ENCODE measurements at places on chromosomes 5 and 9.

DNA sequence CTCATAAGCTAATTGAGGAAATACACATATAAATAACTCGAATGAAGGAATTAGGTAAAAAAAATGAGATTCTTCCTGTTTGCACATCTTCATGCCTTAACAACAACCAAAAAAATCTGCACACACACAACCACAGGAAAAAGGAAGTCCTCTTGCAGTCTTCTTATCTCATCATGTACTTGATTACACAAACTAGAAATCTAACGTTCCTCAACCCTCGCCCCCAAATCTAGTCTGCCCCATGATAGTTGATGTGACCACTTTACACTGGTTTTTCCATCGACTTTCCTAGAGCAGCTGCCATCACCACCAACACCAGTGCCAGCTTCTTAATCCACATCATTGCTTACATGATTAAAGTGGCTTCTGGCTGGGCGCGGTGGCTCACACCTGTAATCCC, 31.2 kb upstream of the RNU6ATAC start:
- no peak for DNase-seq

DNA sequence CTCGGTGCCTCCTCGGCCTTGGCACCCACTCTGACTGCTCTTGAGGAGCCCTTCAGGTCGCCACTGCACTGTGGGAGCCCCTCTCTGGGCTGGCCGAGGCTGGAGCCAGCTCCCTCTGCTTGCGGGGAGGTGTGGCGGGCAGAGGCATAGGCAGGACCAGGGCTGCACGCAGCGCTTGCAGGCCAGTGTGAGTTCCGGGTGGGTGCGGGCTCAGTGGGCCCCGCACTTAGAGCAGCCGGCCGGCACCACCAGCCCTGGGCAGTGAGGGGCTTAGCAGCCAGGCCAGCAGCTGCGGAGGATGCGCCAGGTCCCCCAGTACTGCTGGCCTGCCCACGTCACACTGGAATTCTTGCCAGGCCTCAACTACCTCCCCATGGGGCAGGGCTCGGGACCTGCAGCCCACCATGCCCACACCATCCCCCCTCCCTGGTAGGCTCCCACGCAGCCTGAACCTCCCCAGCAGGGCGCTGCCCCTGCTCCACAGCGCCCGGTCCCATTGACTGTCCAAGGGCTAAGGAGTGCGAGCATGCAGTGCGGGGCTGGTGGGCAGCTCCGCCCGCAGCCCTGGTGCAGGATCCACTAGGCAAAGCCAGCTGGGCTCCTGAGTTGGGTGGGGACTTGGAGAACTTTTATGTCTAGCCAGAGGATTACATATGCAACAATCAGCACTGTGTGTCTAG, 602.9 kb upstream of the ST8SIA4 start:
- DNase-seq, result no peak

DNA sequence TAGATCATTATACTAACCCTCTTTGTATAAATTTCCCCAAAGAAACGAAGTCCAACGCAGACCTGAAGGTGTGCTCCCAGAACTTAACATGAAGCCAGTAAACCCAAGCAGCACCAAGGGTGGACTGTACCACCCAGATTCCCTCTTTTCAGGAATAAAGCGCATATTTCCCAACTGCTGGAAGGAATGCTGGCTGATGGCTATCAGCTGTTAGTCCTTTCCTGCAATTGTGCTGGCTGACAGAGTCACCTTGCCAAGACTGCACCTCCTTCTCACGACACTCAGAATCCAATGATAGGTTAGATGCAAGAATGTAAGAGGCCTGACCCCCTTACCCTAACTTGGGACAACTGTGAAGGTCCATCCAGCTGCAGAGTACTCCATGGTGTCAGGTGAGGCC, 93.9 kb downstream of the MAPKAP1 start:
- no peak for DNase-seq

DNA sequence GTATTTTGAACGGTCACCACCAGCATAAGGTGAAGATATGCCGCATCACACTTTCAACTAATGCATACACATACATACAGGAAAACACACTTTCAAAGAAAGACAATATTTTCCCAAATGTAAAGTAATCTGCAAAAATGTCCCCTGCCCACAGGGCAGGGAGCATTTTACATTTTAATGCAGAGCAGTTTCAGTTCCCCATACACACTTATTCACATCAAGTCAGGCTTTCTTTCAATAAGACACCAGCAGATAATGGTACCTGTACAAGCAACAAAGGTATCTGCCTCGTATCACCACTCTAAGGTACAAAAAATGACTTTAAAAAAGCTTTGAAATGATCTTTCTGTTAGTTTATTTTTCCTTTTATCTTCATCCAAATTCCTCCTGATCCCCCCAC, 247.1 kb upstream of the CCNG1 start:
- no peak for DNase-seq

DNA sequence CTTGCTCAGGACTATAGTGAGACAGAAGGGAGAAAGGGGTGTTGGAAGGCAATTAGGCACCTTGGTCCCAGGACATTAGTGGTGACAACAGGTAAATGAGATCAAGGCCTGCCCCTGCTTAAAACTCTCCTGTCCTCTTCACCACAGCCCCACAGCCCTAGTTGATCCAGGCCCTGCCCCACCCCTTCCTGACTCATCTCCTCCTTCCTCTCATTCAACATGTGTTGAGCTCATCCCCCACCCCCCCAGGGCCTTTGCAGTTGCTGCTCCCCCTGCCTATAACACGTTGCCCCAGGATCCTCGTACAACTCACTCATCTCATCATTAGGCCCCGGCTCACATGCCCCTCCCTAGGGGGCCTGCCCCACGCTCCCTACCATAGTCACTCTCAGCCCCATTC, 66.8 kb downstream of the TSPAN17 start:
- DNase-seq, result no peak

GRCh38 chr9:112355427-112355897, 22.0 kb upstream of the PTBP3 start:
- DNase-seq, result no peak

- no peak for DNase-seq
Observed at GRCh38 chr5:73218552-73219171, 45.7 kb downstream of the TMEM174 start.

GRCh38 chr5:12952409-12952808, 992.1 kb downstream of the DNAH5 start:
- DNase-seq, result no peak

DNA sequence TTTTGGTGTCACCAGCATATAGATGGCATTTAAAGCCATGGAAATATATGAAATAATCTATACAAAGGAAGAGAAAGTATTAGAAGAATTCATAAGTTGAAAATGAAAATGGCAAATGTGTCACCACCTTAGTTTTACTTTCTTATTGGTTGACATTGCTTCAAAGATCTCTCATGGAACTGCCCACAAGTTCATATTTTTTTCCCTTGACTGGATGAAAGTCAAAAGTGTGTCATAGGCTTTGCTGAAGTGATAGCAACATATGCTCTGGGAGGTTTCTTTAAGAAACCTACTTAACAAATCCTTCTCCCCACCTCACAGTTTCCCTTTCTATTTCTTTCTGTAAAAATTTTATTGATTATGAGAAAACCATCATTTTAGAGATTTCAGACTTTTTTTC, 127.2 kb downstream of the VPS13A start:
- DNase-seq, result no peak

GRCh38 chr5:173928871-173929574, 40.9 kb downstream of the CPEB4 start:
- no peak for DNase-seq

DNA sequence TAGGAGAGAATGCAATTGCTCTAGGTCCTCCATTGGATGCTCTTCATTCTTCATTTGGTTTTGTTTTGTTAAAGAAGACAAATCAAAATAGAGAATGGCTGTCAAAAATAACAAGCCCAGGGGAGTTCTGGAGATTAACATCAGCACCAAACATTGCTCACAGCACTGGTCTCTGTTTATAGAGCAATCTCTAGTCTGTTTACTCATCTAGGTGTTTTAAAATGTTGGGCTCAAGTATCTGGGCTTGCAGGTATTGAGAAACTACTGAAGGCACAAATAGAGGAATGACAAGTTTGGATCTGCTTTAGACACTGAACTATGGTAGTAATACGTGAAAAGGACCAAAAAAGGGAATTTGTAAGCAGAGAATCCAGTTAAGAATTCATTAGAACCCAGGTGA, 77.0 kb upstream of the TMC1 start:
- no peak for DNase-seq

DNA sequence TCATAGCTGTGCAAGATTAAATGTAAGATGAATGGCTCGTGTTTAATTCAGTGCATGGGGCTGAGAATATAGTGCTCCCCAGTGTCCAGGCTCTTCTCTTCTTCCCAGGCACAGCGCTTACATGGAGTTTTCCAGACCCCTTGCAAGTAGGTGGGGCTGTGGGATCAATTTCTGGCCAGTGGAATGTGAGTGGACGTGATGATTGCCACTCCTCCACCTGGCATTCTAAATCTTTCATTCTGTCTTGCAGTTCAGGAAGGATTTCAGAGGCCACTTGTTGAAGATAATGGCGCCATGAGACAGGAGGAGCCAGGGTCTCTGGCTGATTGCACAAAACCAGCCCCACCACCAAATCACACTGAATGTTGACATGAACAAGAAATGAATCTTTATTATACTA, 7.2 kb upstream of the PIP5K1B start:
- DNase-seq, result no peak

DNA sequence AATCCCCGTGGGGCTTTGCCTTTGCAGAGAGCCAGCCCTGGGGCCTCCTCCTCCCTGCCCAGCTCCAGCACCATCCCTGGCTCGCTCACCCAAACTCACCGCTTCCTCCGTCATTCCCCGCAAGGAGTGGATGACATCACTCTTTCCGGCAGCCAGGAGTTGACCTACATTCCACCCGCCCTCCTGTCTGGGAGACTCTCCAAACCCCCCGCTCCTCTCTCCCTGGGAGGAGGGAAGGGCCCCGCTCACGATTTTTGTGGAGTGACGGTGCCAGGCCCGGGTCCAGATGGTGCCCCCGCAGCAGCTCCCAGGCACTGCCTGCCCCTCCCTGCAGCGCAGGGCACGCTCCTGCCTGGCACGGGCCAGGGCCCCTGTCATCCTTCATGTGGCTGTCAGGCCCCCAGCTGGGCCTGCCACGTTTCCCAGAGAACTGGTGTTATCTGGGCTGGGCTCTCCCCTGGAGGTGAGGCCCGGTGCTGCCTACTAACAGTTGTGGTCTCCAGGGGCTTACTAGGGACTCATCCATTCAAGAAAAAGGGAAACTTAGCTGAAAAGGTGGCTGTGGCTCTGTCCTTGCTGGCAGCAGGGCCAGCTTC, 52.3 kb downstream of the NTNG2 start:
- DNase-seq, result no peak

GRCh38 chr9:6733257-6733656, 24.5 kb upstream of the KDM4C start:
- DNase-seq, result no peak

- DNase-seq, result no peak
Observed at GRCh38 chr5:5537426-5537825, 114.9 kb downstream of the ICE1 start.

GRCh38 chr9:92525306-92525705, 10.5 kb downstream of the ECM2 start:
- DNase-seq, result no peak

GRCh38 chr5:77400645-77401044, 91.5 kb downstream of the WDR41 start:
- no peak for DNase-seq

DNA sequence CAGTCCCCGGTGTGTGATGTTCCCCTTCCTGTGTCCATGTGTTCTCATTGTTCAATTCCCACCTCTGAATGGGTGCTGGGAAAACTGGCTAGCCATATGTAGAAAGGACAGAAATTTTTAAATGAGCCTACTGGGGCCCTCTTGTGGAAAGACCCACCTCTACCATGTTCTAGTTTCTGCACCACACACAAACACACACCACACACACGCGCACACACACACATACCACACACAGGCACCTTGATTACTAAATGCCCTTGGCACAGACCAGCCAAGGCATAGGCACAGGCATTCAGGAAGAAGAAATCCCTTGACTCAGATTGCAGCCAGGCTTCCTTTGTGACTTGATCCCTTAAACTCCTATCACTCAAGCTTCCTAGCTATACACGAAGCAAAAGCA, 60.5 kb downstream of the SIL1 start:
- DNase-seq, result no peak

- DNase-seq, result no peak
Observed at GRCh38 chr5:115542651-115543364, 1.8 kb downstream of the FEM1C start.

DNA sequence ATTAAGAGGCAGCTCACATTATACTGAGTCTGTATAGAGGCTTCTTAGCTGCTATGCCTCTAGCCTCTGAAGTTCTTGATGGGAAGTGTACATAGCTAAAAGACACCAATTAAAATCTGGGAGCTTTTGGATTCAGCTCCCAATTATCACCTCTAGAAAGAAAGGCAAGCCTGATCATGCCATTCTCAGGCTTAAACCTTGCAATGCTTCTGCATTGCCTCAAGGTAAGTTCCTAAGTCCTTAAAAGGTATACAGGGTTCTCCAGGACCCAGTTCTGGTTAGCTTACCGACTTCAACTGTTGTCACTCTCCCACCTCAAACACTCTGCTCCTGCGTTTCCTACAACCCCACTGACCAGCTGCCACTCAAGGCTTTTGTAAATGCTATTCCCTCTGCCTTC, 17.5 kb upstream of the CCL28 start:
- no peak for DNase-seq

DNA sequence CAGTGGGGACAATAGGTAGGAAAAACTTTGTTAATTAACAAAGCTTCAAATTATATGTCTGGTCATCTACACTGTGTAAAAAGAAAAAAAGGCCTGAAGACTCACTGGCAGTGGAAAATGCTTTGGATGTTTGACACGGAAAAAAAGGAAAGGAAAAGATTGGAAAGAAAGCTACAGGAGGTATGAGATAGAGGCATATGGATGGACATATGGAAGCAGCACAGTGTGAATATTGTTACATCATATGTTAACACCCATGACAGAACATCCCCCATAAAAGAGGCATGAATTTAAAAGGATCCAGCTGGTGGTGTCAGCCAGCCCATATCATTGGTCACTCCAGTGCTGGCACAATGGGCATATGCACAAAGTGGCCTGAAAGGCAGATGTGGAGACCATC, 19.0 kb upstream of the ADAMTS19 start:
- DNase-seq, result no peak

- no peak for DNase-seq
Observed at GRCh38 chr9:101739311-101739710, 864 bp upstream of the GRIN3A start.

DNA sequence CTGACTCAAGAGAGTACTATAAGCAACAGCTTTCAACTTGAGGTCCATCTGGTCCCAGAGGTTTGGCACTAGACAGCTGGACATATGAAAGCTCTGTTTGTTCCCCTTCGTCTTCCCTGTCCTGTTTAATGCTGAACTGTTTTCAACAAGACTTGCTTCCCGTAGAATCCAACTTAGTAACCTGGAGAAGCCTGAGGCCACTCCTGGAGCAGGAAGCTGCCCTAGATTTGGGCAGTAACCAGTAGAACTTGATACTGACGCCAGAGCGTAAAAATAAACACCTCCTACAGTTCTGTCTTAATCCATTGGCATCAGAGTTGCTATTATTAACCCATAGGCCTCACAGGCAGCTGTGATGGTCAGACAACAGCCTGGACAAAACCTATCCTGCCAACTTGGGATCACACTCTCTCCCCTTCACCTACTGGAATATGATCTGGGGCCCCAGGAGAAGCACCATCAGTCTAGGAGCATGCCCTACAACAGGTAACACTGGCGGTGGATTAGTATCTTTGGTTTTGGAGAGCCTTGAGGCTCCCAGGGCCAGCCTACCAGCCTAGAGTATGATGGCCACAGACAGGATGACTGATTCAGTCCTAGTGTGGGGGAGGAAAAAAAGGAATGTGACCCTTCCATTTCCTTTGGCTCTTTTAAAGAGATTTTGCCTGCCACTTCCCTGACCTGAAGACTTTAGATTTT, 29.2 kb downstream of the RUSC2 start:
- DNase-seq, result no peak

GRCh38 chr5:175747539-175748060, 89.7 kb downstream of the HRH2 start:
- no peak for DNase-seq

All from neuronal stem cell (in vitro differentiated cells).